Activated T-cell treated with anti-CD3 and anti-CD28 coated beads, Interleukin-2, amount 50 U/mL, for 24 hours (primary cell): ENCODE measurements at places on chromosomes 2 and 18.

GRCh38 chr2:232200195-232200594 is 178.4 kb upstream of the ALPP start:
- no peak for DNase-seq

DNA sequence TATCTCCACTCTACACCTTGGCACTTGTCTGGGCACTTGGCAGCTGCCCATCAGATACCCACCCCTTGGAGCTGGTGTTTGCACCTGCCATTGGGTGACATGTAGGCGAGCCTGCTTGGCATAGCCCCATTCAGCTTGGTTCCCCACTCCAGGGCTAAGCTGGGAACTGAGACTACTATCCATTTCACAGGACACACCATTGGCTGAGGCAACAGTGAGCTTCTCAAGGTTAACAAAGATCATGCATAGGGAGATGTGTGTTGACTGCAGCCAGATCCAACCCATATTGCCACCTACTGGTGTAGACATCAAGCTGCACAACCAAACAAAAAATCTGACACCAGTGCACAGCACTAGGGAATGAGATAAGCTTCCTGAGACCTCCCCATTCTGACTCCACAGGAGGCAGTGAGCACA is 1389.8 kb upstream of the TMEFF2 start:
- DNase-seq, result no peak

GRCh38 chr18:35172451-35173035 is 68.3 kb upstream of the ZNF397 start:
- no peak for DNase-seq

- no peak for DNase-seq
Observed at GRCh38 chr2:17301437-17301836, 216.8 kb downstream of the RAD51AP2 start.

- DNase-seq, result peak; percentile 86
Observed at GRCh38 chr2:64609227-64609941, 44.3 kb downstream of the SERTAD2 start.

DNA sequence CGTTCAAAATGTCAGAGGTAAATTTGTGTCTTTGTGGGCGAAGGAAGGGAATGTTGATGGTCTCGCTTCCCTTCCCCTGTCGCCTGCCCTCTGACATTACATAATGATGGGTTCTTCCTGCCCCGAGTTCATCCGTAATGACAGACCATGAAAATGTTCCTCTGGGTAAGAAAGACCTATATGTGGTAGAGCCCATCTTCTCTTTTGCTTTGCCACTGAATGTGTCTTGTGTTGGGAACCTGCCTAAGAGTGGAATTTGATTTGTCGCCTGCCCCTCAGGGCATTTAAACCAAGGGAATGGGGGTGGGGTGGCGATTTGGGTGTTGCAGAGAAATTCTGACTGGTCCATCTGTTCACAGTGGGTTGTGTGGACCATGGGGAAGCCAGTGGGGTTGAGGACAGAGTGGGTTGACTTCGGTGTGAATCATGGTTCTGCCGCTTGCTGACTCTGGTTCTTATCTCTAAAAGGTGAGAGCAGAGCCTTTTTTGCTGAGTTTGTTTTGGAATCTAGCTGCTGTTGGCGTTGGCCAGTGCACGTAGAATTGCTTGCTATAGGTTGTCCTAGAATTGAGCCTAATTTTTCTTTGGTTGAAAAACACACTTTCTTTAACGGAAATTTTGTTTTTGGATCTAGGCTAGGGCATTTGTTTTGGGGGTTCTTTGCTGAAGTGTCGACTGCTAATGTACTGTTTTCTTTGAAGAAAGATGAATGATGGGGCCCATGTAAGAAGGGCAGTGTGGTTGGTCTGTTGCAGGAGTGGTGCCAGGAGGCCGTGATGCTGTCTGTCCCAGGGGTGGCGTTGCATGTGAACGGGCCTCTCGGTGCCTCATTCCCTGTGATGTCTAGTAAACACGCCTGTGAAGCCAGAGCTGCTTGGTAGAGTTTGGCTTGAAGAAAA is 1.3 kb downstream of the INPP4A start:
- DNase-seq, result peak; percentile 66

DNA sequence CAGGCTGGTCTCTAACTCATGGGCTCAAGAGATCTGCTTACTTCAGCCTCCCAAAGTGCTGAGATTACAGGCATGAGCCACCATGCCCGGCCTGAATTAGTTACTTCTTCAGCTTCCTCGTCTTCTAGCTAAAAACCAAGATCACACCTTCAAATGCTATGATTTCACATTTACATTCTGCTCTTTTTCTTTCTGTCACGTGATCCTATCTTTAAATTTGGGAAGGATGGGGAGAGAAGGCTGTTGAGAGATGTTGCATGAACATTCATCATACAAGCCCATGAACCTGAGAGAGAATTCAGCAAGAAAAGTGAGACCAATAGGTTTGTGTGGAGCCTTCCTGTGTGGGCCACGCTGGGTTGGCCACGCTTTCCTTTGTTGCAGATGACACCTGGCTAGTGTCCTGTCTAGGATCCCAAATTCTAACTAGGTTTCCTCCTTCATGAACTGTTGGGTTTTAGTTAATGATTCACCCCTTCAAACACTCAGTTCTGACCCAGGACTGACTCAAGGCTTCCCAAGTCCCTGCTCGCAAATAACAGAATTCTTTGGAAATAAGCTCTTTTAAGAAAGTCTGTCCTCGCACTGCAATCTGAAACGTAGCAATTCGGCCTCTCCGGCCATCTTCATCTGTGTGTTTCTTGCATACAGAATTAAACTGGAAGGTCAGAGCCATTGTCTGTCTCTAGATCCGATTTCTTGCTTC is 57.3 kb upstream of the CREB1 start:
- no peak for DNase-seq

- DNase-seq, result no peak
Observed at GRCh38 chr2:215712219-215712868, 276.5 kb upstream of the FN1 start.

GRCh38 chr2:105580870-105581554 is 163.7 kb upstream of the NCK2 start:
- no peak for DNase-seq

DNA sequence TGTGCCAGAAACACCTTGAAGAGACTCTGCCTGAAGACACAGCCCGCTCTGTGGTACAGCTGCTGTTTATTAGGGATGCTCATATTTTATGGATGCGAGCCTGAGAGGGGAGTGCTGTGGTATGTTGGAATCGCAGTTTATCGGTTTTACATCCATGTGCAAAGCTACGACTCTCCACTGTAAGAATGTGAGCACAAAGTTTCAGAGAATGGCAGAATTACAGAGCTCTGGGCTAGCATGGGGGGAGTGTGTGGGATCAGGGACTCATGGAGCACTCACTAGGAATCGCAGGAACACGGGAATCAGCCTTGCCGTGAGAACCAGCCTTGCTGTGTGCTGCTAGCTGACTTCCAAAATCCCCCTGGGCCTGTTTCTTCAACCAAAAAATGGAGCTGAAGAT is 199.9 kb downstream of the RNF144A start:
- DNase-seq, result no peak
